Naive thymus-derived CD4-positive, alpha-beta T cell (primary cell): ENCODE measurements at places on chromosomes 4 and X.

GRCh38 chrX:331151-331824 lies 12.7 kb upstream of the GTPBP6 start:
- DNase-seq, result no peak

GRCh38 chr4:31598639-31599038 lies 878.5 kb downstream of the PCDH7 start:
- DNase-seq, result no peak

DNA sequence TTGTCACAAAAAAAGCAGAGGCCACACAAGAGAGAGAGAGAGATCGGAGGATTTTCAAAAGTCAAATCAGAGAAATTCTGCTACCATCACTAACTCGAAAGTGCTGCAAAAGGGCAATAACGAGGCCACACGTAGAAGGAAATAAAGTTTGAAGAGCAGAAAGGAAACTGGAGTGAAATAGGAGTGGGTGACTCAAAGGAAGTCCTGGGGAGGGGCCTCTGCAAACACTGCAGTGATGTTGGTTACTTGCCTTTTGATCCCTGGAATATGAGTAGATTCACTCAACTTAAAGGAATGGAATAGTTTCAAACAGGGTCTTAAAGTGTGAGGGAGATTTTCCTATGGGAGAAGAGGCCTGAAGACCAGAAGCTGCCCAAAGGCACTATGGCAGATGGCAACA lies 663.4 kb upstream of the LCORL start:
- no peak for DNase-seq

DNA sequence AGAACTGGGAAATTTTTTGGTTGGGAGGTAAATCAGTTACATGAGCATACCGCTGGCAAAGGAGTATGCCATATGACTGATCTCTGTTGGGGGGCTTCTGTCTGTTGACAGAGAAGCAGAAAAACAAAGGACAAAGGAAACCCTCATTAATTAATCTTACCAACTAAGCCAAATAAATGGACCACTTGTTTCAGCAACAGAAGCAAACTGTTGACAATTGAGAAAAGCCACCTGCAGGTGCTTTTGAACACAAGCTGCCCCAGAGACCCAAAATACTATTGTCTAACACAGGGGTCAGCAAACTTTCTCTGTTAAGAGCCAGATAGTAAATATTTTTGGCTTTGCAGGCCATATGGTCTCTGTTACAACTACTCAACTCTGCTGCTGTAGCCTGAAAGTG lies 7.0 kb upstream of the FRYL start:
- no peak for DNase-seq

GRCh38 chr4:55082756-55083155 lies 42.6 kb downstream of the KDR start:
- DNase-seq, result no peak
